Substantia nigra (tissue), 51 donors: ENCODE measurements at places on chromosomes 1 and 21.

GRCh38 chr1:25046194-25046532 lies 116.1 kb upstream of the RUNX3 start:
- no peak for DNase-seq

GRCh38 chr1:47205918-47206317 lies 16.1 kb upstream of the PDZK1IP1 start:
- DNase-seq: no peak

DNA sequence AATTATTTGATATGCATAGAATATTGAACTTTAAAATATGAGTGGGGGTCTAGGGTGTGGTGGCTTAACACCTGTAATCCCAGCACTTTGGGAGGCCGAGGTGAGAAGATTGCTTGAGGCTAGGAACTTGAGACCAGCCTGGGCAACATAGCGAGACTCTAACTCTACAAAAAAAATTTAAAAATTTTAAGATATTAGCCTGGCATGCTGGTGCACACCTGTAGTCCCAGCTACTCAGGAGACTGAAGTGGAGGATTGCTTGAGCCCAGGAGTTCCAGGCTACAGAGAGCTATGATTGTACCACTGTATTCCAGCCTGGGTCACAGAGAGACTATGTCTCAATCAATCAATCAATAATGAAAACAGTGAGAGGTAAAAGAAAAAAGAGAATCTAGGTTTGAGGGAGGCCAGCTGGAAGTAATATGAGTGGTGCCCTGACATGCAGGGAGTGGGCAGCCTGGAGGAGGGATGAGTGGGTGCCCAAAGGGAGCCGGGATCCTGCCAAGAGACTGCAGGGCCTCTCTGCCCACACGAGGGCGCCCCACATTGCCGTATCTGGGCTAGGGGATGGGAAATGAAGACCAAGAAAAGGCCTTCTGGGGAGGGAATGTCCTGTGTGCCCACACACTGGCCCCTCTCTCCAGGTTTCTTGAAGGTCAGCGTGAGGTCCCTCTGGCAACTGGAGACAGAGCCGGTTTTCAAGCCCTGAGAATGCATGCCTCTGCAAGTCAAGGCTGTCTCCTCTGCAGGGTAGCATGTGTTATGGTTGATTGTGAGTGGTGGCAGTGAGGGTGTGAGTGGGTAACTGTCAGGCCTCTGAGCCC lies 93.9 kb upstream of the PPM1J start:
- peak; percentile 69 for DNase-seq

DNA sequence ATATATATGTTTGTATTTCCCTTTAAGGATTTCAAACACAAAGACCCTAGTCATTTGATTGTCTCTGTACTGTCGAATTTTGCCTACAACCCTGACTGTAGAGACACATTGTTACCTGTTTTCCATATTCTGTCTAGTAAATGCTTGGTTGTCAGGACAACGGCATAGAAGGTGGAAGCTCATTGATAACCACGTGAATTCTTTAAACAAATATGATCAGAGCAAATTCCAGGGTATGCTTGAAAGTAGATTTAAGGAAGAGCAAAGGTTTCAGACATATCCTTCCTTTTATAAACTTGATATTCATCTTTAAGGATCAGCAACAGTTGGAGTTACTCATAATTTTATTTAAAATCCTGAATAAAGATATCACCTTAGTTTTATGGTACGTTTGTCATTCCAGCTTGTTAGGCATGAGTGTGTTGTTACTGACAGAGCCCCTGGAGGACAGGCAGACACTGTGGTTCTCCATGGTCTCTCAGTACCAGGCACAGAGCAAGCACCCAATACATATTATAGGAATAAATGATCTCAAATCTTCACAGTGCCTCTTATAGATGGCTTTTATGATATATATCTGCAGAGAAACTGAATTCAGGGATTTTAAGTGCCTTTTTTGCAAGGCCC lies 203.2 kb downstream of the FGGY start:
- DNase-seq: no peak

DNA sequence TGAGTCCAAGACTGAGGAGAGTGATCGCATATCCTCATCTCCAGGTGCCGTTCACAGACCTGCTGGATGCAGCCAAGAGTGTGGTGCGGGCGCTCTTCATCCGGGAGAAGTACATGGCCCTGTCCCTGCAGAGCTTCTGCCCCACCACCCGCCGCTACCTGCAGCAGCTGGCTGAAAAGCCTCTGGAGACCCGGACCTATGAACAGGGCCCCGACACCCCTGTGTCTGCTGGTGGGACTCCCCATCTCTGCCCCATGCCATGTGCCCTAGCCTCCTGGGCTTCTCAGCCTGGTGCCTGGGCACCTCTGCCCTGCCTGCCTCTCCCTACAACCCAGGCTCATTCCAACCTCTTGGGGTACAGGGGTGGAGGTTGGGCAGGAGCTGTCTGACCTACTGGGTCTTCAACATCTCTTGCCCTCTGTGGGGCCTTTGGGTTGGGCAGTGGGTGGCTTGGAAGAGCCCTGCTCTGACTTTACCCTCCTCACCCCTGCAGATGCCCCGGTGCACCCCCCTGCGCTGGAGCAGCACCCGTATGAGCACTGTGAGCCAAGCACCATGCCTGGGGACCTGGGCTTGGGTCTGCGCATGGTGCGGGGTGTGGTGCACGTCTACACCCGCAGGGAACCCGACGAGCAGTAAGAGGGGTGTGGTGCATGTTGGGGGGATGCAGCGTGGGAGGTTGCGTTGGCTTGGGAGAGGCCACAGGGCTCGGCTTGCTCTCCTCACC lies 7.2 kb downstream of the AMPD2 start:
- DNase-seq: no peak

DNA sequence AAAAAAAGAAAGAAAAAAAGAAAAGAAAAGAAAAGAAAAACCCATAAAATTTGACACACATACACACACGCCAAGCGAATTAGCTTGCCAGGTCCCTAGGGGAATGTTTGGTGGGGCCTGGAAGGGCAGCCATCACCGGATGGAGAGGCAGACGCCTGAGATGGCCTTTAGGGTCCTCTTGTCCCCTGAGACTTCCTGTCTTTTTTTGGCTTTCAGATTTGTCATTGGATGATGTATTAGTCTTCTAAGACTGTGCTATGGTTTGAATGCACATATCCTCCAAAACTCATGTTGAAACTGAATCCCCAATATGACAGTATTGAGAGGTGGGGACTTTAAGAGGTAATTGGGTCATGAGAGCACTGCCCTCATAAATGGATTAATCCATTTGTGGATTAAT lies 211.8 kb downstream of the TOMM20 start:
- DNase-seq: no peak

- no peak for DNase-seq
Observed at GRCh38 chr1:1959459-1959839, 40.4 kb upstream of the TMEM52 start.

DNA sequence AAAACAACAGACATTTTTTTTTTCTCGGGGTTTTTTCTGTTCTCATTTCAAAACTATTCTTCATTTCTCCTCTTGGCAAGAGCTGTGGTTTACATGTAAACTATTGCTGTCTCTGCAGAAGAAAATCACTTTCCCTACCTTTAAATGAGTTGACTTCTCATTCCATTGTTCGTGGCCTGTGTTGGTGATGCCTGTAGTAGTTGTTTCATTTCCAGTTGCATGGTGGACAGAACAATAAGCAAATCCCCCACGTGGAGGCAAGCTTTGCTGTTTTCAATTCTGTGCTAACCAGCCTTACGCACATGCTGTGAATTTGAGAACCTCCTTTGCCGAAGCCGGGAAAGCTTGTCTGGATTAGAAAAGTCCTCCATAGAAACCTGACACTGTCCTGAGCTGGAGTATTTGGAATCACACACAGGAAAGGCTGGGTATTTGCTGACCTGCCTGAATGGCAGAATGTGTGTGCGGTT lies 26.2 kb upstream of the MAP3K7CL start:
- DNase-seq: no peak

DNA sequence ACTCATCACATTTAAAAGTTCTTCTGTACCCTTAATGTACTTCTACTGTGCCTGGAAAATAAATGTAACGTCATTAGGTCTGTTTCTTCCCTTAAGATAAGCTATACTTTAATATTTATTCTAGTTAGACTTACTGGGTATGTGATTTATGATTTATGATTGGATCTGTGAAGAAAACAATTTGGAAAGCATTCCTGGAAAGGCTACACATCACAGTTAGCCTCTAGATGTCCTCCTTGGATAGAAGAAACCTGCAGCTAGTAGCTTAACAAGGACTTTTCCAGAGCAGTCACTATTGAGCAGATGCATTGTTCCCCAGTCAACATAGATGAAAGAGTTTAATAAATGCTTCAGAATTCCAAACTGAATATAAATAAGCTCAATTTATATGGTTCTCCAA lies 22.2 kb upstream of the ABL2 start:
- no peak for DNase-seq

- no peak for DNase-seq
Observed at GRCh38 chr1:6090996-6091822, 45.5 kb downstream of the KCNAB2 start.

DNA sequence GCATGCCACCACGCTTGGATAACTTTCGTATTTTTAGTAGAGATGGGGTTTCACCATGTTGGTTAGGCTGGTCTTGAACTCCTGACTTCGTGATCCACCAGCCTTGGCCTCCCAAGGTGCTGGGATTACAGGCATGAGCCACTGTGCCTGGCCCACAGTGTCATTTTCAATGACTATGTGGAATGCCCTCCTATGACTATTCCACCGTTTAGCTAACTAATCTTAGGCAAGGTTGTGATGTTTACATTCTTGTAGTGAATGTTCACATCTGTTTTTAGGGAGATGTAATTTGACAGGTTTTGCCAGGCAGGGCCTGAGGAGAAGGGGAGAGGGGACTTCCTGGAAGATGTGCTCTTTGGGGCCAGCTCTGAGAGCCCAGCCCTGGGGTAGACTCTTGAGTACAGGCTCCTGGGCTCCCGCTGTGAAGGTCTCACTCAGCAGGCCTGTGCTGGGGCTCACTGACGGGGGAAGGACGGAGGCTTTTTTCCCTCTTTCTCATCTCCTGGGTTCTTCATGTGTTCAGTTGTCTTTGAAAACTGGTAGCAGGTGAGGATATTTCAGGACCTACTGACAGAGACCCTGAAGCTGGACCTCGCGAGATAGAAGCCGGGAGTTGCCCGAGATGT lies 13.2 kb downstream of the COQ8A start:
- no peak for DNase-seq

- DNase-seq: no peak
Observed at GRCh38 chr1:180918519-180918918, 5.8 kb downstream of the KIAA1614 start.

DNA sequence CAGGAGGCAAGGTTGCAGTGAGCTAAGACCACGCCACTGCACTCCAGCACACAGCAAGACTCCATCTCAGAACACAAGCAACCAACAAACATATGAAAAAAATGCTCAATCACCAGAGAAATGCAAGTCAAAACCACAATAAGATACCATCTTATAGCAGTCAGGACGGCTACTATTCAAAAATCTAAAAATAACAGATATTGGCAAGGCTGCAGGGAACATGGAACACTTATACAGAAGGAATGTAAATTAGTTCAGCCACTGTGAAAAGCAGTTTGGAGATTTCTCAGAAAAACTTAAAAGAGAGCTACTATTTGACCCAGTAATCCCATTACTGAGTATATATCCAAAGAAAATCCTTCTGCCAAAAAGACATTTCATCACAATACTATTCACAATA lies 27.6 kb upstream of the POGK start:
- no peak for DNase-seq

- DNase-seq: no peak
Observed at GRCh38 chr1:227797144-227797543, 18.3 kb upstream of the PRSS38 start.

DNA sequence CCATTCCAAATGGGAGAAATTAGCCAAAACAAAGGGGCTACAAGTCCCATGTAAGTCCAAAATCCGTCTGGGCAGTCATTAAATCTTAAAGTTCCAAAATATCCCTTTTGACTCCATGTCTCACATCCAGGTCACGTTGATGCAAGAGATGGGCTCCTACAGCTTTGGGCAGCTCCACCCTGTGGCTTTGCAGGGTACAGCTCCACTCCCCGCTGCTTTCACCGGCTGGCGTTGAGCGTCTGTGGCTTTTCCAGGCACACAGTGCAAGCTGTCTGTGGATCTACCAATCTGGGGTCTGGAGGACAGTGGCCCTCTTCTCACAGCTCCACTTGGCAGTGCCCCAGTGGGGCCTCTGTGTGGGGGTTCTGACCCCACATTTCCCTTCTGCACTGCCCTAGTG lies 130.2 kb downstream of the TPR start:
- no peak for DNase-seq

DNA sequence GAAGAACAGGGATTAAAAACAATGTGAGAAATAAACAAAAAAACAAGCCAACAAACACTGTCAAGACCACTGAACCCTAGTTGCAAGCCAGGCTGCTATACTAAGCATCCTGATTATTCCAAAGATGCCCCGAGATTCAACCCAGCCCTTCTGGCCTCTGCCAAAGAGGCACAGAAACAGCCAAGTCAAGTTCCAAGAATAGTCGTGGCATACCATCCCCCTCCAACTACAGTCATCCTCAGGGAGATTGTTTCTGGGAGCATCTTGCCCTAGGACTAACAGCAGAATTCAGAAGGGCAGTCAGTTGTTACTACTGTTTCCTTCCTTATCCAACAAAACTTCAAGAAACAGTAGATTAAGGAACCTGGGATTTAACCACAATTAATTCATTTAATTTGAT lies 52.3 kb downstream of the ABL2 start:
- DNase-seq: no peak

- no peak for DNase-seq
Observed at GRCh38 chr1:24946861-24947658, 17.0 kb upstream of the RUNX3 start.

- no peak for DNase-seq
Observed at GRCh38 chr1:110676970-110677369, 2.2 kb upstream of the KCNA3 start.

DNA sequence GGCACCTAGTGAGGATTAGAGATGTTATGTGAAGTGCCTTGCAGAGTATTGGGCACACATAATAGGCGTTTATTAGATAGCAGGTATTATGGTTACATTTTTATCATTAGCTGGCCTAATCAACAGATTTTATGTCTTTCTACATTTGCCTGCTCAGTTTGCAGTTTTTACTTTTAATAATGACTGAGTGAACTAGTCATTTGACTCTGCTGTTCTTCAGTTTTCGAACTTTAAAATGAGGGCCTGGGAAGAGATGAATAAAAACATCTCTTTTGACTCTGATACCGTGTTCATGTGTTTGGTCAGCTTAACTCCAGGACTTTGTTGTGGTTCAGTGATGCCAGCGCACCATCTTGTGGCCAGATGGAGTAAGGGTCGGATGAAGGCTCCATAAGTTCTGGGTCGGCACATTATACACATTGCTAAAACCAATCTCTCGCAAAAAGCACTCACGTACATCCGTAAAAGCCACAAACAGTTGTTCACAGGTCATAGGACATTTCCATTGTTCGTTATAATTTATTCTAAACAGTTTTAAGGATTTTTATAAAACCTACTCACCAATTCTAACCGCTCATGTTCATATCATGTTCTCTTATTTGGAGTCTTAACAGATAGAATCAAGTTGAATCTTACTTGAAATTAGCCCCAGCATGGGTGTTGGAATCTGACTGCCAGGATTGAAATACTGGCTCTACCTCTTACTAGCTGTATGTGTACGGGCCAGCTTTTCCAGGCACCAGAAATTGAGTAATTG lies 78.4 kb upstream of the GPR88 start:
- DNase-seq: peak; percentile 12
